Stimulated activated CD8-positive, alpha-beta memory T cell treated with anti-CD3 and anti-CD28 coated beads, Interleukin-4, amount 100 ng/mL, for 48 hours (primary cell): ENCODE measurements at places on chromosomes 5 and 9.

GRCh38 chr5:932151-932627 lies 39.5 kb downstream of the TRIP13 start:
- DNase-seq, result peak; percentile 16

GRCh38 chr5:179755022-179755421 lies 22.4 kb downstream of the MAML1 start:
- no peak for DNase-seq

DNA sequence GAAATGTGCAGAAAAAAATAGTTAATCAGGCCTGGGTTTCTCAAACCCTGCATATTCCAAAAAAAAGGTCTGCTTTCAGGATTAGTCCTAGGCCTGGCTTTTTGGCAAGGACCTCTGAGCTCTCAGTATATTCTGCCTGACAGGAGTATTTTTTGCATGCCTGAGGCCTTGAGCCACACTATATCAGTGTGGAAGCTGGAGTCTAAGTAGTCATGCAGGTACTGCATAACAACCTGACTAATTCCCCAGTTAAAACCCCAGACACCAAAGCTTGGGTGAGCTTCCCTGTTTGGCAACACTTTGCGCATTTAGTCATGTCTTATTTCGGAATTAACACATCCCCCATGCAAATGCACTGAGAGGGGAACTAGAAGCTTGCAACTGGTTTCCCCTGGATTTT lies 359.5 kb downstream of the CETN3 start:
- DNase-seq, result no peak

GRCh38 chr5:119453040-119453373 lies 710 bp downstream of the HSD17B4 start:
- DNase-seq, result peak; percentile 28

GRCh38 chr9:33159777-33160127 lies 7.4 kb downstream of the B4GALT1 start:
- peak; percentile 76 for DNase-seq

- peak; percentile 93 for DNase-seq
These were observed 125.1 kb downstream of the C9orf50 start for GRCh38 chr9:129495620-129496472.

- no peak for DNase-seq
These were observed 47.5 kb downstream of the UIMC1 start for GRCh38 chr5:176959051-176959450.

DNA sequence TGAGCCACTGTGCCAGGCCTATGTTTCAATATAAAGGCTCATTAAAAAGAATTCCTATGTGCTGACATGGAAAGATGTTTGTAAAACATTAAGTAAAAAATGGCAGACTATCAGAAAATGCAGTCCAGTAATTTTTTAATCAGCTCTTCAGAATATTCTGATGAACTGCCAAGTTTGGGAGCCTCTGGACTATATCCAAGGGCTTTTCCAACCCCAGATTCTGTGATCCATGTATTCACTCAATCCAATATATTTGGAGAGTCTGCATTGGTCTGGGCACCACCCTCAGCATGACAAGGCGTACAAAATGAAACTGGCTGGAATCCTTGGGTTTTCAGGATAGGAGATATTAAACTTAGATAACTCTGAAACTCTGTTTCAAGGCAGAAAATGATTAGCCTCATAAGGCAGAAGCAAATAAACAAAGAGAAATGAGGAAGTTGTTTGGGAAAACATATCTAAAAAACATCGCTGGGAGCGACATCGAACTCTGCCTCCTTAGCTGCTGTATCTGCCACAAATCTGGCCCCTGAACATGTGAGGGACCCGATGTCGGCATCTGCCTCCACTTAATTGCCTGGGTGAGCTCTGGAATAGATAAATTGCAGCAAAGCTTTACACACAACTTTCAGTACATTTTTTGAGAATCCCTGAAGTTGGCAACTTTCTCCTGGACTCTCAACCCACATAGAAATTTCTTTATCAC lies 14.4 kb downstream of the PDE6A start:
- DNase-seq, result no peak

DNA sequence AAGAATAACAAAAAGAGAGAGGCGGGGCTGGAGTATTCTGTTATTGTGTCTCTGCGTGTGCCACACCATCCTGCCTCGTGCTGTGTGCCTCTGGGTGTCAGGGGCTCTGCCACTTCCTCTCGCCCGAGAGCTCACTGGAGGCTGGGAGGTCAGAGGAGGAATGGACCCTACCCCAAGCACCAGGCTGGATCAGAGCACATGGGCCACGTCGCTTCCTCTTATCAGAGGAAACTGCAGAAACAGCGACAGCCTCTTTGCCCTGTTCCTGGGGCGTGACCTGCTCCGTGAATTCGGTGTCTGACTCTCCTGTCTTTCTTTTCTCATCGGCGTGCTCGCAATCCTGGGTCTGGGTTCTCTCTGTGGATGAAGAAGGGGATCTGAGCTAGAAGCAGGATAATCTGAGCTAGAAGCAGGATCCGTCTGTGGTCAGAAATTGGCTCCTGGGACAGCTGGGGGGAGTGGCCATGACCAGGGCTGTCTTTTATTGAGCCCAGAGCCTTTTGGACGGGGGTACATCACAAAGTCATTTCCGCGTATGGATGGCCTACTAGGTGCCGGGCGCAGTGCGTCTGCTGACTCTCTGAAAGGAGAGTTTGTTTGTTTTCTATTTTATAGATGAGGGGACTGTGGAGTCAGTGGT lies 150.3 kb upstream of the COL5A1 start:
- DNase-seq, result no peak

DNA sequence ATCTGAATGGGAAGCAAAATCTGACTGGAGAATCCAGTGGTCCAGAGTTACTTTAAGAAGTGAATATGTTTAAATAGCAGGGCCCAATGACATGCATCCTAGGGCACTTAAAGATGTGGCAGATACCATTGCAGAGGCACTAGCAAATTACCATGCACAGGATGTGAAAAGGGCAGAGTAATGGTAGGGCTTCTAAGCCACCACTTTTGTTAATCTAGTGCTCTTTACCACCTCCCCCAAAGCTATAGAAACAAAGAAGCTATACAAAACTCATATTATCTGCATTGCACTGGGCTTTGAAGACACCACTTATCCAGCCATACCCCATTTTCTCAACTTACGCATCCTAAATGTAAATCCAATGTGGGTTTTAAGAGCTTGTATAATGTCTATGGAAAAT lies 81.2 kb downstream of the ZCCHC7 start:
- no peak for DNase-seq

DNA sequence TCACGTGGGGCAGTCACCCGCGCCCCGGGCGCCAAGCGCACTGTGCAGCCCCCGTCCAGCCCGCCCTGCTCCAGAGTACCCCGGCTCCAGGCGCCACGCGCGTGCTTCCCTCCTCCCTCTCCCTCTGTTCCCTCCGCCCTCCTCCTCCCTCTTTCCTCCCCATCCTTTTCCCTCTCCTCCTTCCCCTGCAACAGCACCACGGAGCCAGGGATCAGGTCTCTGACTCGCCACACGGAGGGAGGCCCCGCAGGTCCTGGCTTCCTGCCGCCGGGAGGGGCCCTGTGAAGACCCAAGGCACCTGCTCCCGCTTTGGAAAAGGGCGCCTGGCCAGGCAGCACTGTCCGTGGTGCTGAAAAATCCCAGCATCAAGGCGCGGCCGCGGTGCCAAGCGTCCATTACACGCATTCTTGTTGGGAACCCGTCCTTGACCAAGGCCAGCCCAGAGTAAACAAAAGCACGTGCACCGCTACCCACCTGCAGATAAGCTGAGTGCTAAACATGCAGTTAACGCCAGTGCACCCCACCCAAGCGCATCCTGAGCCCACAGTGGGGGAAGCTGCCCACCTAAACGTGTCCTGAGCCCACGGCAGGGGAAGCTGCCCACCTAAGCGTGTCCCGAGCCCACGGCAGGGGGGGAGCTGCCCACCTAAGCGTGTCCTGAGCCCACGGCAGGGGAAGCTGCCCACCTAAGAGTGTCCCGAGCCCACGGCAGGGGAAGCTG lies 21.7 kb downstream of the SLC6A18 start:
- DNase-seq, result peak; percentile 43

- DNase-seq, result no peak
These were observed 40.4 kb downstream of the ABLIM3 start for GRCh38 chr5:149181732-149182131.

DNA sequence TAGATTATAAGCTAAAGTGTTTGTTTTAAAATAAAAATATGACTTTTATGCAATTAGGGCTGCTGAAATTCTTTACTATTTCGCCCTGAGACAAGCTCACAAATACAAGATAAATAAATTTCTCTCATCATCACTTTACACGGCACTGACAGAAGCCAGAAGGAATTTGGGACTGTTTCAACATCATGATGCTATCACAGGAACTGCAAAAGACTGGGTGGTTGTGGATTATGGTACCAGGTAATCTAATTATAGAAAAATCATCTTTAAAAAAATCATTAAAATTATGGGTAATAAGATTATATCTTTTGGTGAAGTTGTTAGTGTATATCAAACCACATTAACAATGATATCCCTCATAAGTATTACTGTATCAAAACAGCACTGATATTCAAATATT lies 95.0 kb downstream of the MAN2A1 start:
- no peak for DNase-seq

GRCh38 chr5:37816331-37816730 lies 23.5 kb downstream of the GDNF start:
- no peak for DNase-seq

GRCh38 chr9:12753931-12754330 lies 20.9 kb upstream of the LURAP1L start:
- no peak for DNase-seq

DNA sequence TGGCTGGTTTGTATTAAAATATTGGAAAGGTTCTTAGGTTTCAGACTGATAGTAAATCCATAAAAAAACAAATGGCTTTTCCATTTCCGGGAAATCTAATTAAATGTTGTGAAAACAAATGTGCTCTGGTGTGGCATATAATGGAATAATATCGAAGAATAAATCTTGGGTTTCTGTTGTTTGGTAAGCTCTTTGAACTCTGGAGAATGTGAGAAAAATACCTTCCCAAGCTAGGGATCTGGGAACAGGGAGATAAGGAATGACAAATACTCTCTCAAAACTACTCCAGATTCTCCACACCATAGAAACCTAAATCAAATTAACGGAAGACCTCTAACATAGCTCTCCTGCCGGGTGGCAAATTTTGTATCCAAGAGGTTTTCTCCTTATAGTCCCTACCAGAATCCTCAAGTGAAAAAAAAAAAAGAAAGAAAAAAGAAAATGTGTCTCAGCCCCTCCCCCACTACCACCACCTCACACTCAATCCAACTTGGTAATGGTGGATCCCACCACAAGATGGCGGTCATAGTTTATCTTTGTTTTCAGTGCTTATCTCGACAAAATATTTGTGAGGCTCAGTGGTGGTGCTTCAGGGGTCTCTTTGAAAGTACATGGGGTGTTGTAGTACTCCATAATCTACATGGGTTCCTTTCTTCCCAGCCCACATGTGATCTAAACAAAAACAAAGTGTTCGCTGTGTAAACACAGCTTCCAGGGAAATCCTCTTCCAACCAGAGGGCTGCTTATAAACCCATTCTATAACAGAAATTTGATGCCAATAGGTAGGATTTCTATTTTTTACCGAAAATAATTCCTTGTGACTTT lies 54.5 kb upstream of the FST start:
- peak; percentile 40 for DNase-seq

DNA sequence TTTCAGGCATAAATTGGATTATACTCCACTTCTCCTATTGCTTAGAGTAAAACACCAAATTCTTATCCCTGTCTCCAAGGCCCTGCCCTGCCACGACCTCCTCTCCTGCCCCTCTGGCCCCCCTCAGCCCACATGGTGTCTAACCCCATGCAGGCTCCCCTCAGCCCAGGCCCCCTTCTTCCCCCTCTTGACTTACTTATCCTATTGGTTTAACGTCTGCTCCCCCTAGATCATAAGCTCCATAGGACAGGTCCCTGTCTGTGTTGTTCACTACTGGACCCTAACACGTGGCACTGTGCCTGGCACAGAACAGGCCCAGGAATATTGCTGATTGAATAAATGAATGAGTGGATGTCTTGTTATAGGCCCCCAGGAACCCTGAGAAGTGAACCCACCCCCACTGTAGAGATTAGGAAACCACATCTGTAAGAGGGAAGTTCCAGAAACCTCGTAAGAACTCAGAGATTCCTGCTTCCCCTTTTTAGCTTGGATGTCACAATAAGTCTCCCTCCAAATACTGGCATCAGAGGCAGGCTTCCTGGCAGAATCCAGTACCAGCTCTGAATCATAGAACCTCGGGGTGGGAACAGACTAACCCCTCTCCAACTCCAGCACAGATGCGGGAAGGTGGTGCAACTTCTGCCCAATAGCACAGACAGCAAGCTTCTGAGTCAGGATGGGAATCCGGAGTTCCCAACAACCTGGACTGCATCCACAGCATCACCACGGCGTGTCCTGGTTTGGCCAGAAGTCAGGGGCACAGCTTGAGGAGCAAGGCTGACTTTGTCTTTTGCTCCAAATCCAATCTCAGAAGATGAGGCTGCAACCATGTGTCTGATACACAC lies 31.5 kb downstream of the HRH2 start:
- no peak for DNase-seq

GRCh38 chr9:71985297-71985911 lies 74.0 kb downstream of the C9orf85 start:
- DNase-seq, result no peak

GRCh38 chr9:130662970-130663257 lies 1.5 kb upstream of the PRDM12 start:
- no peak for DNase-seq

DNA sequence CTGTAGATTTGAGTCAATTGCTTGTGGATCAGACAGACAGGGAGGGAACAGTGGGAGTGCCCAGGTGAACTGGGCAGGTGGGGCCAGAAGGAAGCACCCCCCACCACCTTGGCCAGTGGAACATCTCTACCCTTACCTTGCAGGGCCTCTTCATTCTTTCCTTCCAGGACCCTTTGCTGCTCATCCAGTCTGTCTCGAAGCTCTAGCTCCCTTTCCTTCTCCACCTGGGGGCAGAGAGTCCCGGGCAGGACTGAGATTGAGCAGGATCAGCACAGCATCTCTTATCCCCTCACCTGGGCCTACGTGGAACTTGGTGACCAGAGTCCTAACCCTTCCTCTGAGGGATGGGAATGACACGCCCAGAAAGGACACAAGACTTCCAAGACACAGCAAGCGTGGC lies 25.0 kb downstream of the CCDC69 start:
- DNase-seq, result no peak

DNA sequence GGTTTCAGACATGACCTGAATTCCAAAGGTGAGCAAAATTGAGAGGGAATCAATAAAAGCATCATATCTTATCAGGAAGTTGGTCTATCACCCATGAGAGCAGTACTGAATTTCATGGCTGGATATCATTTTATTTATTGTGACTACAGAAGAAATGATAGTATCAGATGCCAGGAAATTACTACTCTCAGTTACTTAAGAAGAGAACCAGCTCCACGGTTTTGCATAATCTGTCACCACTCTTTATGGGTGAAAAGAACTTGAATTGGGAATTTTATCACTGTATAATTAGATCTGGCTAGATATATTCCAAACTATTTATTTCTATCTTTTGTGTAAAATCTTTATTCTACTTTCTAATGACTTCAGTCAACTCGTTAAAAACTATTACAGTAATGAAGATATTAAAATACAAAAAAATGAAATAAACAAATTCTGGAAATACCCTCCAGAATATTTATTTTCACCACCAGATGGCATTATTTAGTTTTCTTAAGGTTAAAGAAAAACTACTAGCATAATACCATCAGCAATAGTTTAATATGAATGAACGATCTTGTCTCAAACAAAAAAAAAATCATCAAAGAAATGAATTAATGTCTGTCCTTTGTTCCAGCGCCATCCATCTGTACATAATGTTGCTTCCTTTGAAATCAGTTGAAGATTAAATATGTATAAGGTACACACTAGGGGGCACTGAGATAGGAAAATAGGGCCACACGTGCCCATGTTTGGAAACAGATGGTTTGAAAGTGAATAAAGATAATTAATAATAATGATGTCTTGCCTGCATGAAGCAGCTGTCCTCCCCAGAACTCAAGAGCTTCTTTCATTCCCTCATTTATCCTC lies 84.7 kb upstream of the SLCO6A1 start:
- no peak for DNase-seq
